ENCODE measurements at places on chromosomes 16 and 17.
A peak's percentile ranks its signal among the peaks of the same experiment; 100 is the strongest.

DNA sequence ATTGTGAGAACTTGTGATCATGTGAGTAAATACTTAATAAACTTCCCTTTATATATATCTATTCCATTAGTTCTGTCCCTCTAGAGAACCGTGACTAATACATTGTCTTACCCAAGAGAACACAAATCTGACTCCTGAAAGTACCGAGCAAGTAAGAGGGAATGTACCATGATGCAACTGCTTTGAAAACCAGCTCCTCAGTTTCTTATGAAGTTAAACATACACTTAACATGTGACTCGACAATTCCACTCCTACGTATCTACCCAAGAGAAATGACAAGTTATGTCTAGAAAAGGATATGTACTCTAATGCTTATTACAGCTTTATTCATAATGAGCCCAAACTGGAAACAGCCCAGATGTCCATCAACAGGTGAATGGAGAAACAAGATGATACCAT lies 8.8 kb upstream of the GJD3 start:
- DNase-seq = no peak

- no peak for DNase-seq
Observed at GRCh38 chr16:1514507-1514906, 19.0 kb upstream of the TMEM204 start.

- no peak for DNase-seq
Observed at GRCh38 chr17:63366241-63366566, 79.9 kb downstream of the CYB561 start.

GRCh38 chr16:71350821-71351557 lies 7.5 kb upstream of the CALB2 start:
- no peak for DNase-seq

DNA sequence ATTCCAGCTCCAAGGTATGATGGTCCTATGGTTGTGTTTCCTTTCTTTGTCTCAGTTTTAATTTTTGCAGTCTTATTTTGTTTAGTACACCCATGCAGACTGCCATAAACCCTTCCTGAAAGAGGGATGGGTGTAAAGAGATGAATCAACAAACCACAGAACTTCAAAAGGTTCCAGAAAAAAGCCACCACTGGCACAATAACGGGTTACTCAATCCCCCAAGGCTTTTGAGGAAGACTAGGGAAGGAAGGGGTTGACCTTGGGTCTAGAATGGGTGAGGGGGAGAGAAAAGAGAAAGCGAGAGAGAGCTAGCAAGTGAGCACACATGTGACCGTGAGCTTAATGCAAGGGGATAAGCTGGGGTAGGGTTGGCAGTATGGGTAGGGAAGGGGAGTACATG lies 168.1 kb downstream of the XYLT1 start:
- no peak for DNase-seq

DNA sequence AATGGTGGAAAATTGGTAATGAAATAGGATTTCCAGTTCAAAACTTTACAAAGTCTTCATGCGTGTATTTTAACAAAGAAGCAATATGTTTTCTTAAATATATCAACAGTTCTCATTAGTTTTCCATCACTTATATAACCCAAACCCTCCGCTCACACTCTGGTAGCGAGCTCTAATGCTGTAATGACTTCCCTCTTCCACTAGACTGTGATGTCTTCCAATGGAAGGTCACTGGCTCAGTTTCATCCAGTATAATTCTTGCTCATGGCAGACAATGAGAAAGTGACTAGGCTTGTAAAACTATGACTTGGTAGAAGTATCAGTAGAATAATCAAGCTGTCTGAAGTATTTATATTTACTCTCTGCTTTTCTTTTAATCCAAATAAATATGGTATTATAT lies 32.8 kb downstream of the NETO2 start:
- no peak for DNase-seq

- DNase-seq = no peak
Observed at GRCh38 chr16:80231888-80232287, 308.9 kb upstream of the DYNLRB2 start.

GRCh38 chr17:34651402-34651811 lies 72.0 kb downstream of the TMEM132E start:
- no peak for DNase-seq

- no peak for DNase-seq
Observed at GRCh38 chr16:1223355-1224214, 1.5 kb downstream of the TPSG1 start.

- no peak for DNase-seq
Observed at GRCh38 chr17:45016823-45017222, 34.6 kb downstream of the DCAKD start.

GRCh38 chr17:10126616-10127501 lies 71.5 kb downstream of the GAS7 start:
- no peak for DNase-seq

GRCh38 chr16:56093055-56093454 lies 98.2 kb upstream of the GNAO1 start:
- DNase-seq = no peak

- DNase-seq = no peak
Observed at GRCh38 chr16:88681084-88681680, 5.1 kb downstream of the SNAI3 start.

DNA sequence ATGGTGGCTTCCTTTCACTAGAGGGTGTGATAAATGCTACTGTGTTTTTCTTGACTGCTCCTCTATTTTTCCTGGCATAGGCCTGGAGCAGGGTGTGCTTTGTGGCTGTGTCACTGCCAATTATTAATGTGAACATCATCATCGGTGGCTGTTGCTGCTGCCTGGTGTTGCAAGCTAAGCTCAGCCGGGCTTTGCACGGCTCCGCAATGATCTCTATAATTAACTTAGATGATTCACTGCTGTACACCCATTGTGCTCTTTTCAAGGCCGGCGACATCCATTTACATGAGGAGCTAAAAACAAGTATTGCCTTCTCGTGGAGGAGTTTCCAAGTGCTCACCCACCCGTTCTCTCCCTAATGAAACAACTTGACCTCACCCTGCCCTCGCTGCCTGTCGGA lies 160.1 kb upstream of the IRX3 start:
- DNase-seq = no peak

DNA sequence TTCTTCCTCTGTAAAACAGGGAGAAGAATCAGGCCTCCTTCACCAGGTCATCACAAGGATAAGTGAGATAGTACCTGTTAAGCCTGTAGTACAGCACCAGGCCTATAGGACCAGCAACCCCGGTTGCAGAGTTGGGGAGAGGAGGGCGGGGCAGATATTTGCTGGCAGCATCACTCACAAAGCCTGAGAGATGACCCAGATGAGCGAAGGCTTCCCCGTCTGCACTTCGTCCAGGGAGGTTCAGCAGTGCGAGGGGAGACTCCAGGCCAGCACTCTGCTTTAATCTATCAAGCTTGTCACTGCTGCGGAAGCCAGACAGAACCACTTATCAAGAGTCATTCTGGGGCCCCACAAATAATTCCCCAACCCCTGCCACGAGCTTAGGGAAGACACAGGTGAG lies 15.8 kb upstream of the RBBP6 start:
- DNase-seq = no peak

GRCh38 chr17:81253358-81254131 lies 14.4 kb downstream of the NDUFAF8 start:
- DNase-seq = peak; percentile 55

DNA sequence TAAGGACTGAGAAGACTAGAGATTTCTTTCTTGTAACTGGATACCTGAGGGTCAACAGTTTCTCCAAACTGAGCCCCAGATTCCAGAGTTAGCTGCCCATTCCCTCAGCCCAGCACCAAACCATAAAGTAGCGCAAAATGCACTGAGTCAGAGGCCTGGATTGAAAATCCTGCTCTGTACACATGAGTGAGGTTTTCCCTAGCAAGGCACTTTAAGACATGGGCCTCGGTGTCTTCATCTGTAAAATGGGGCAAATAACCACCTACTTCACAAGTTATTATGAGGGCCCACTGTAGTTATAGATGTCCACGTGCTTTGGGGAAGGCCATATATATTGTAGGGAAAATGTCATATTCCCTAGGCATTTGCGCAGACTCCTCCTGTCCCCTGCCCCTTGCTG lies 10.3 kb upstream of the DLX4 start:
- no peak for DNase-seq

GRCh38 chr16:68762996-68763756 lies 26.1 kb downstream of the CDH1 start:
- no peak for DNase-seq

- DNase-seq = peak; percentile 92
Observed at GRCh38 chr16:81730090-81731051, 48.7 kb upstream of the PLCG2 start.

GRCh38 chr17:47243737-47244598 lies 9.7 kb upstream of the ITGB3 start:
- DNase-seq = no peak

DNA sequence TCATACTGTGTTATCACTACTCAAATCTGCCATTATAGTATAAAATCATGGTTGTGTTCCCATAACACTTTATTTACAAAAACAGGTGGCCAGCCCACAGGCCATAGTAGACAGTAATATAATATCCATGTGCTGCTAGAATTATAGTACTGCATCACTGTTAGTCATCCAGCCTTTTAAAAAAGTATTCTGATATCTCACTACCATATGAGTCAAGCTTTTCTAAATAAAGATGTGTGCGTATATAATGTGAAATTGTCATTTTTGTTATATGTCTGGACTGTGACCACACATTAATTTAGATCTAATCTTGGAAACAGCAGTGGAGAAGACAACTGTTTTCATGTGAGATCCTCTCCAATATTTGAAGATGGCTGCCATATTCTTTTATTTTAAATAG lies 1049.1 kb upstream of the GOT2 start:
- DNase-seq = no peak

GRCh38 chr17:75228305-75228704 lies 22.8 kb downstream of the NUP85 start:
- no peak for DNase-seq

- peak; percentile 78 for DNase-seq
Observed at GRCh38 chr17:4566785-4567184, 6.4 kb upstream of the GGT6 start.

DNA sequence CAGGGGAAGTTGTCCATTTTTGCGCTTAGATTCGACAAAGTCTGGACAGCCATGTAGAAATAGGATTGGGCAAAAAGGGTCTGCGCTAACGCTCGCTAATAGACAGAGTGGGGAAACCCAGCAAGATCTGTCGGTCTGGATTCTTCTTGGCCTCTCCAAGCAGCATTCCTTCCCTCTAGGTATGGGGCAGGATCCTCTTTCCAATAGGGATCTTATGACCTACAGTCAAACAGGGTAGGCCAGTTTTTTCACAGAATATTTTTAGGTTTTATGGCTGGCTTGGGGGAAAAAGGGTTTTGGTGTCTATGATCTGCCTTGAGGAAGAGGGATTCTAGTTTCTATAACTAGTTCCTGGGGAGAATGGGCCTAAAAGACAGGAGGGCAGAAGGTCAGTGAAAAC lies 26.0 kb upstream of the GPT2 start:
- no peak for DNase-seq

DNA sequence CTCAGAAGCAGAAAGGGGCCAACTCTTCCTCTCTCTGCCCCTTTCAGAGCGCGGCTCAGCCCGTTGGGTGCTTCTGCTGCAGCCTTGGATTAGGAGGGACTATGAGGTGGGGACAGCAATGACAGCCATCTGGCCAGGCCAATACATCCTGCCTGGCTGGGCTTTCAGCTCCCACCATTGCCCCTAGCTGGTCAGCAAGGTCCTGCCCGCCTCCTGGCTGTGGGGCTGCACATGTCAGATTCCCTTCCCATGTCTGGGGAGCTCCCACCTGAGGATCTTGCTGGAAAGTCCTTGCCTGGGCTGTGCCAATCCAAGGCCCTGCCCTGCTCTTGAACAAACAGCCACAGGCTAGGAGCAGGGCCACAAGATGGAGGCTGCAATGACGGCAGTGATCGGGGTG lies 8.3 kb downstream of the TRIM65 start:
- DNase-seq = no peak

GRCh38 chr17:28317099-28317965 lies 1.7 kb upstream of the TMEM97 start:
- no peak for DNase-seq

DNA sequence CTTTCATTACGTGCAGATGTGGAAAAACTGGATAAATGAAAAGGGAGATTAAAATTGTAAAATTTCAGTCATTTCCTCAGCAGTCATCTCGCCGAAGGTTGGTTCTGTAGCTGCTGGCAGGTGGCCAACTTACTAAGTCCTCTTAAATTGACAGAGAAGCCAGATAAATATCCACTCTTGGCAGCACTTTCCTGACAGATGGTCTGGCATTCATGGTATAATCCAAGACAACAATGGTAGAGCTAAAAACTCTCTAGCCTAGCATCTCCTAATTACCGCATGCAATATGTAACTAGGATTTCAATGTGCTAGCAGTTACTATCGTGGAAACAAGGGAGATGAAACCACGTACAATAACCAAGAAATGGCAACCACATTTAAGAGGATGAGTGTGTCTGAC lies 306.3 kb downstream of the CNTNAP4 start:
- DNase-seq = no peak

GRCh38 chr17:58316260-58316960 lies 12.2 kb downstream of the TSPOAP1 start:
- DNase-seq = no peak

DNA sequence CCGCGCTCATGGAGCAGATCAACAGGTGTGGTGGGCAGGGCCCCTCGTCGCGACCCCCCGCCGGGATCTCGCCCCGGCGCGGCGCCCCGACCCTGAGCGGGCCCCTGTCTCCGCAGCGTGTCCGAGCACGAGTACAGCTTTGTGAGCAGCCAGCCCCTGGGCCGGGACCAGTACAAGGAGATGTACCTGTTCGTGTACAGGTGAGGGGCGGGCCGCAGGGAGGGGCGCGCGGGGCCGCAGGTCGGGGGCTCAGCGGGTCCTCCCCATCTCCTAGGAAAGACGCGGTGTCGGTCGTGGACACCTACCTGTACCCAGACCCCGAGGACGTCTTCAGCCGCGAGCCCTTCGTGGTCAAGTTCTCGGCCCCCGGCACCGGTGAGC lies 848 bp downstream of the DNASE1L2 start:
- no peak for DNase-seq

GRCh38 chr17:40520991-40521453 lies 19.6 kb upstream of the TNS4 start:
- no peak for DNase-seq

DNA sequence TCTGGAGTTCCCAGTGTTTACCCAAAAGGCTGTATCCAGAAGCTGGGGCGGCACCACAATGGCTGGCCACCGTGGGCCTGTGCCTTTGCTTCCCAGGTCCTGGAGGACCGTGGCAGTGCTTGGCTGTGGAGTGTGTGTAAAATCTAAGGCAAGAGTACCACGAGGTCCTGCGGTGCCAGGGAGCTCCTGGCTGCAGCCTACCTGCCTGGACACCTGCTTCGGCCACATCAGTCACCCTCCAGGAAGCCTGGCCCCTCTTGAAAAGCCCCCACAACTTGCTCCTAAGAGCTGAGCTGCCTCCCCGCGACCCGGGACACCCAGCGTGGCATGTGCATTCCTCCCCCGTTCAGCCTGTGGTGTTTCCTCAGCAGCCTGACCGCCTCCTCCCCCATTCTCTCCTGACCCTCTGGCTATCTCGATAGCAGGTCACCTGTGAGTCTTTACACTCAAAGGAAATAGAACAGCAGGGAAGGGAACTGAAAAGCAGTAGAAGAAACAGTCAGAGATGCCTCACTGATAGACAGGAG lies 7.9 kb downstream of the TIMM22 start:
- DNase-seq = no peak
